ENCODE measurements at places on chromosomes 6 and 20.

DNA sequence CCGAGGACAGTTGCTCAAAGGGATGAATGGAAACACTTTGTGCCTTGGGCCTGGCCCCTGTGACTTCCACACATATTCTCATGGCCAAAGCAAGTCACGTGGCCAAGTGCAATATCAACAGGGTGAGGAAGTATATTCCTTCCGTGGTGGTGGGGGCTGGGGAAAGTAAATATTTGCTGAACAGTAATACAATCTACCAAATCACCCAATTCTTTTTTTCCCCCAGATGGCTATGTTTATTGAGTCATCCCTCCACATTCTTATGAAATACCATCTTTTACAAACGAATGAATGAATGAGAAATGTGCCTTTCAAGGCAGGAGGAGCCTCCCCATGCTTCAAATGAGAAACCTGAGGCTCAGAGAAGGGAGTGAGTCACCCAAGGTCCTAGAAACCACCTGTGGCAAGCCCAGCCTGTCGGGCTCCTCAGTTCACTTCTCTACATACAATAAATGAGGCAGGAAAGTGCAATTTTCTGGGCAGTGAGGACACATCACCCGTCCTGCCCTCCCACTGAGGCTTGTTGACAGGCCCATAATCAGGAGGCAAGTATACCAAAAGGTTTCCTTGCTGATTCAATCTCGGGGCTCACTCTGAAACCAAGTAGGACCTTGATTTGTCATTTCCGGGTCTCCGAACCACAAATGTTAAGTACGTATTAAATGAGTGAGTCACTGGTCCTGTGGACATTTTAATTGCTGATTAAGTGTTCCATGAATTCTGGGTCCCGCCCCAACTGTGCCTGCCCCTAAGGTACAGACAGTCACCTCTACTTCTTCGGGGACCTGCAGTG lies 25.3 kb upstream of the TOP1 start:
- peak; percentile 61 for DNase-seq

DNA sequence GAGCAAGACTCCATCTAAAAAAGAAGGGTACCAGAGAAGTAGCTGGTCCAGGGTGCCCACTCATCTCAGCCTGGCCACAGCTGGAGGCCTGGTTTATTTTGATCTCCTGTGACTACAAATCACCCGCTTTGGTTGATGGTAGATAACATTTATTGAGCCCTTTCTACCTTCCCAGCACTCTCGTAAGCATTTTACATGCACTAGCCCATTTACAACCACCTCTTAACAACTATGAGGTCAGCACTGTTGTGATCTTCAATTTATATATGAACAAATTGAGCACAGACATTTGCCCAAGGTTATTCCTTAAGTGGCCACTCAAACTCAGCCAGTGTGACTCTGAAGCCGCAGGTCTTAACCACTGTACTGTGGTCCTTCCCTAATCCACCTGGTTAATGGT lies 104.7 kb downstream of the EPM2A start:
- no peak for DNase-seq

DNA sequence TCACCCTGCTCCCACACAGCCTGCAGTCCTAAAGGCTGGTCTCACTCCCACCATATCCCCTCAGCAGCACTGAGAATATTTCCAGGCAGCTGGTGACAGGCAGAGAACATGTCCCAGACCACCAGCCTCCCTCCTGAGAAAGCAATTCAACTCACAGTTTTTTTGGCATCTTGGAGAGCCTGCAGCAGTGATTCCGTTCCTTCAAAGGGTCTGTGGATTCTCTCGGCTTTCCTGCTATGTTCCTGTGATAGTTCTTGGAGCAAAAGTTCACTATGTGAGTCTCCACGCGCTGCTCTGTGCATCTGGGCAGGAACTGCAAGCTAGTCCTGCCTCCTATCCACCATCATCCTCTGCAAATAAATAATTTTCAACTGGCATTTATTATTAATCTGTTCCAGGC lies 448.3 kb upstream of the HSF2 start:
- DNase-seq = no peak

DNA sequence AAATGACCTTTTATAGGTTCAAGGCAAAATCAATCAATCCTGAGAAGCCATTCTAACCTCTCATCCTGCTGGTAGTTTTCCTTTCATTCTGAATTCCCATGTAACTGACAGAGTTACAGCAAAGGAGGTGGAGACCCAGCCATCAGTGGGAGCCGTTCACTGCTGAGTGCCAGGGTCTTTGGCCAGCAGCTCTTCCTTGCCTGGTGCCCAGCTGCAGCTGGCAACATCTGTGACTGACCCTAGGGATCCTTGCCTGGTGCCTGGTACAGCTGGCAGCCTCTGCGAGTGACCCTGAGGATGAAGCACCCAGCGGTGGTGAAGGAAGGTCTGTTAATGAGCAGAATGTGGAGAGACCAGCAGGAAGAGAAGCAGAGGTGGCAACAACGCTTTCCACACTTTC lies 314.6 kb downstream of the THBS2 start:
- DNase-seq = no peak

DNA sequence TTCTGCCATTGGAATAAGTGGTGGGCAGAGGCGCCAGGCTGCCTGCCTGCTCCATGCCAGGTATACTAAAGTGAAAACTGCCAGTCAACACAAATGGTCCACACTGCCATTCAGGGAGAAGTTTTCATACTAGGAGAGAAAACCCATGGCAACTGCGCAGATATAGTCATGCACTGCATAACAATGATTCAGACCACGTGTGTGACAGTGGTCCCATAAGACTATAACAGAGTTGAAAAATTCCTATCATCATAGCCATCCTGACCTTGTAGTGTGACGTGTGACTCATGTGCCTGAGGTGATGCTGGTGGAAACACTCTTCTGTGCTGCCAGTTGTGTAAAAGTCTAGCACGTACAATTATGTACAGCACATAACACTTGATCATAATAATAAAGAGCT lies 25.1 kb downstream of the ZC3H12D start:
- DNase-seq = no peak

- DNase-seq = no peak
These were observed 122.3 kb downstream of the WDR27 start for GRCh38 chr6:169579407-169580111.

- DNase-seq = no peak
These were observed 222.4 kb downstream of the TSHZ2 start for GRCh38 chr20:53194306-53195290.

- DNase-seq = no peak
These were observed 37.8 kb upstream of the CNKSR3 start for GRCh38 chr6:154548130-154548830.

- no peak for DNase-seq
These were observed 226.8 kb upstream of the TENT5A start for GRCh38 chr6:81979329-81979728.

DNA sequence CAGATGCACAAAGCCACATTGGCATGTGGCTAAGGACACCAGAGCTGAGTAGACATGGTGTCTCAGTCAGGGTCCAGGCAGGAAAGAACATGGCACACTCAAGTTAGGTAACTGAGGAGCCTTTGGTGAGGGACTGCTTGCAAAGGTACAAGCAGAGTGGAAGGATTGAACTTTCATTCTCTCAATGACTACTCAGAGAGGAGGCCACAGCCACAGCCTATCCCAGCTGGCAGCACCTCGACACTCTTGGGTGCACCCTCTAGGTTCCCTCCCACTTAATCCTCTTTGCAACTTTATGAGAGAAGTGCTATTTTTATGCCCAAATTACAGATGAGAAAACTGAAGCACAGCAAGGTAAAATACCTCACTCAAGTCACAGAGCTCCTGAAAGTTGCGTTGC lies 73.4 kb downstream of the ISM1 start:
- DNase-seq = no peak

GRCh38 chr6:121912905-121913304 lies 477.5 kb downstream of the GJA1 start:
- no peak for DNase-seq

DNA sequence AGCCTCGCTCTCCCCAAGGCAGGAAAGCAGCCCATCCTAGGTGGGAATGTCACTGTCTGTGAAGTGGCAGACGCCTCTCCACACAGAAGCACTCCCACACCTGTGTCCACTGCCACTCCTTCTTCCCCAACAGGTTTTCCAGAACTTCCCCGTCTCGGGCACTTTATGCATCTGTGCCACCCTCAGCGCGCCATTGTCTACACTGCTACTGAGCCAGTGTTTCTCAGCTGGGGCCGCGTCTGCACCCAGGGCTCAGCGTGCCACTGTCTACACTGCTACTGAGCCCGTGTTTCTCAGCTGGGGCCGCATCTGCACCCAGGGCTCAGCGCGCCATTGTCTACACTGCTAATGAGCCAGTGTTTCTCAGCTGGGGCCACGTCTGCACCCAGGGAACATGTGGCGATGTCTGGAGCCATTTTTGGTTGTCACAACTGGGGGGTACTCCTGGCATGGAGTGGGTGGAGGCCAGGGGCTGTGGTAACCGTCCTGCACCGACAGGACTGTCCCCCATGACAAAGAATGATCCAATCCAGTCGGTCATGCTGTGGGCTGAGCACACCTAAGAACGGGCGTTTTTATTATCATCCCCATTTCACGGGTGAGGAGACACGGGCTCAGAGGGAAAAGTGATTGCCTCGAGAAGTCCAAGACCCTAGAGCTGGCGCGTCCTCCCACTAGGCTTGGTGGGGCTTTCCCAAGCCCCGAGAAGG lies 41.7 kb upstream of the ZBP1 start:
- no peak for DNase-seq

DNA sequence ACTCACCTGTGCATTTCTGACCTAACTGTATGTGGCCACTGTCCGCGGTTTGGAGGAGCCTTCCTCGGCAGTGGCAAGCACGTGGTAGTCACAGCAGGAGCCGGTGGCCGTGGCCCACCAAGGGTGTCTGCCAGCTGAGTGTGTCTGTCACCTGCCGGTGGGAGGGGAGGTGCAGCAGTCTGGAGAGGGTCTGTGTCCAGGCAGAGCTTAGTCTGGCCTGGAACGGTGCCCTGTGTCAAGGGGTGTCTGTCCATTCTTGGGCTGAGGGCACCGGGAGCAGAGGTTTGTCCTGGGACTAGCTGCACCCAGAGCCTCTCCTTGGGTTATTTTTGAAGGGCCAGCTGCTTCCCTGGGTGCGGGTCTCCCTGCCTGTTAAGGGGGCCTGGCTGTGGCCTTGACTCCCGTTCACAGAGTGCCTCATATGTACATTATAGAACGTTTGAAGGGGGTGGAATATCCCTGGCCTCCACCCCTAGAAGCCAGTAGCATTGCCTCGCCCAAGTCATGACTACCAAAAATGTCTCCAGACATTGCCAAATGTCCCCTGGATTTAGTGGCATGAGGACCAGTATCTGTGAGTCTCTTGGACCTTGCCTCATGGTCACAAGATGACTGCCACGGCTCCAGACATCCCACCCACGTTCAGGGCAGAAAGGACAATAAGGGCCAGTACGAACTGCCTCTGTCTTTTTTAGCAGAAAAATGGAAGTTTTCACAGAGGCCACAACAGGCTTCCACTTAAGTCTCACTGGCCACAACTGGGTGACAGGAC lies 5.2 kb downstream of the RBM38 start:
- DNase-seq = no peak

DNA sequence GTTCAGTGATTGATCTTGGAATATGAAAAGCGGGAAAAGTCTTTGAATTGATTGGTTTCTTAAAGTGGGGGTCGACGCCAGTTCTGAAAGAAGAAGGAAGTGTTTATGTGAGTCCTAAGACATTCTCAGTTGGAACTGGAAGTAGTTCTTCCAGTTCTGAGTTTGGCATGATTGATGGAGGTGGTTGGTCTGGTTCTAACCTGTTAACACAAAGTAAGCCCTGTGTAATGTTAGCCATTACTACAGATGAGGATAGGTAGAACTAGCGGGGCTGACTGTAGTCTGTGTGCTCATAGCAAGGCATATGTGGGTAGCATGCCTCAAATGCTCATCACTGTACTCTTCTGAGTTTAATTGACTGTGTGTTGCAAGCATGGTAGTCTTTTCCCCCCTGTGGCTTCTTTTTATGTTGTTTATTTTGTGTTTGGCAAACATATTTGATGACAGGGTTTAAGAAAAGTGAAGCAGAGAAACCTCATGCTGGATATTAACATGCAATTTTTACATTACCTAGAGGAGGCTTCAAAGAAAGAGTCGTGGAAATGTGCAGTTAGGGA lies 24.9 kb downstream of the CITED2 start:
- no peak for DNase-seq

DNA sequence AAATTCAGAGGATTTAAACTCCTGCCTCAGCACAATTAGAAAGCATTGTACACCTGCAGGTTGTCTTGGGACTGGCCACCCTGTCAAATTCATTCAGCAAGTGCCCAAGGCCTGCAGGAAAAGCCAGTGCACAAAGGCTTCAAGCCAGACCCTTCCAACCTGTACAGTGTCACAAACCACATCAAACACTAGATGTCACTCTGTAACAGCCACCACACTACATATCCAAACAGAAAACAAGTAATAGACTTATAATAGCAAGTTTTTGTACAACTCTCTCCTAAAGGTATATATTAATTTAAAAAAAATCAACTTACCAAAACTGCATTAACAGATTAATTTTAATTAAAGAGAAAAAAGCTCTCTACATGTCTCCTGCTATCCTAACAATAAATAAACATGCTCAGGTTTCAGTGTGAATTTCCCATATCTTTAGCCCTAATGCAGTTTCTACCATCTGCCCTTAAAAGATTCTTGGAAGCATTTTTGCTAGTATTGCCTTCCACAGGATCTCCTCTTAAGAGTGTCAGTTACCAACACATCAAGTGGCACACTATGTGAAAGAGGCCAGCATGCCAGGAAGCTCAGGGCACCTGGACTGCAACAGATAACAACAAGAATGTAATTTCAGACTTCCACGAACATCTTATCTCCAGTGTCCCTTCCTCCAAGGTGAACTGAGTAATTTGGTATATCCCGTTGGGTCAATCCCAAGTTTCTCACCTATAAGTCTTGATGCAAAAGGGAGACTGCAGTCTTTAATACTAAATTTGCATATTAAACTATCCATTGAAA lies 47.5 kb downstream of the RALGAPA2 start:
- DNase-seq = no peak

- no peak for DNase-seq
These were observed 96.0 kb upstream of the PRDM1 start for GRCh38 chr6:105990151-105990550.

DNA sequence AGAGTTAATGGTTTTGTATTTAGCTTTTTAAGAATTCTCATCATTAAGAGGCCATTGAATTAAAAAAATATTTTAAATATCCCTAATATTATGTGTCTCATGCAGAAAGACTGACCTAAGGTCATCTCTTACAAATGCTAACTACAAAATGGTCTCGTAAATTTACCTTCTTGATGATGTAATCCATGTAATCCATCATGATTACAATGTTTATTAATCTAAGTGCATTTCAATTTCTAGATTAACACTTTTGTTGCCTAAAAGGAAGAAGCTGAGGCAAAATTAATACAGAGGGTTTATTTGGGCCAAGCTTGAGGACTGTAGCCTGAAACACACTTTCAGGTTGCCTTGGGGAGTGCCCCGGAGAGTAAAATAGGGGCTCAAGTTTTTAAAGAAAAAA lies 18.4 kb downstream of the DUSP22 start:
- DNase-seq = no peak

Data from activated CD4-positive, alpha-beta T cell treated with anti-CD3 and anti-CD28 coated beads, Interleukin-2, amount 50 U/mL, for 24 hours (primary cell).